ENCODE measurements at places on chromosomes 6 and 20.

DNA sequence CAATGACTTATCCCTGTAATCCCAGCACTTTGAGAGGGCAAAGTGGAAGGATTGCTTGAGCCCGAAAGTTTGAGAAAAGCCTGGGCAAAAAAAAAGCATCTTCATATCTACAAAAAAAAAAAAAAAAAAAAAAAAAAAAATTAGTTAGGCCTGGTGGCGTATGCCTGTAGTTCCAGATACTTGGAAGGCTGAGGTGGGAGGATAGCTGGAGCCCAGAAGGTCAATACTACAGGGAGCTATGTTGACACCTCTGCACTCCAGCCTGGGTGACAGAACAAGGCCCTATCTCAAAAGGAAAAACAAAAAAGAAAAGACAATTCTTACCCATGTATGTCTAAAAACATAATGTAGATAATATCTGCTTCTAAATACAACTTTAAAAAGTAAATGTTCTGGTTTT lies 27.2 kb downstream of the CRISP1 start:
- no peak for DNase-seq

GRCh38 chr20:39661833-39662232 lies 699.7 kb downstream of the DHX35 start:
- DNase-seq = no peak

- no peak for DNase-seq
These were observed 42.9 kb upstream of the FAM83D start for GRCh38 chr20:38883081-38883980.

DNA sequence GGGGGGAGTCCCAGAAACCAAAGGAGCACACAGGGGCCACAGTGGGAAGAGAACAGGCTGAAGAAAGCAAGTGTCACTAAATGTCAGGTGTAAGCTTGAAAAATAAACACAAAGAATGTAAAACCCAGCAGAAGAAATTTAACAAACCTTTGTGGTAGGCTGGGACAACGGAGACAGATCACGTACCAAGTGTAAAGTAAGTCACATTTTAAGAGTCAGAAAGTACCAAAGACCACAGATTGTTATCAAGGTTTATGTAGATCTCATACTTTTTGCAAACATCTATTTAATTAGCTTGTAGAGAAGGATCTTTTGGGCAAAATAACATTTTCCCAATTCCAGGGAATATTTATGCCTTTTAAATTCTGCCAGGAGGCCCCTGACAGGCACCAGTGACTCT lies 1.6 kb downstream of the CLIC5 start:
- DNase-seq = no peak

DNA sequence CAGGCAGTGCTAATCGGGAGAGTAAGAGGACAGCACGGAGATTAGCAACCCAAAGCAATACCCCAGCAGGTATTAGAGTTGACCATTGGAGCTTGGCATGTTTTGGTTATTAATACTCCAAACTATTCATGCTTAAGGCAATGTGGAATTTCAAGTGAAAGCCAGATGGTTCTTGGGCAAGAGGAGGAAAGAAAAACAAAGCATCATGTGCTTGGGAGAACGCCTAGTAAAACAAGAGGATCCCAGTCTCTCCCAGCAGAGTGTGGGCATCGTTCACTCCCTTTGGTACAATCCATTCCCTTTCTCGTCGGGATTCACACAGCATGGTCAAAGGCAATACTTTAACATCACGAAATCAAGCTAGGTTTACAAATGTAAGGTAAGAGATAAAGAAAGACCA lies 349.8 kb downstream of the PRKN start:
- no peak for DNase-seq

DNA sequence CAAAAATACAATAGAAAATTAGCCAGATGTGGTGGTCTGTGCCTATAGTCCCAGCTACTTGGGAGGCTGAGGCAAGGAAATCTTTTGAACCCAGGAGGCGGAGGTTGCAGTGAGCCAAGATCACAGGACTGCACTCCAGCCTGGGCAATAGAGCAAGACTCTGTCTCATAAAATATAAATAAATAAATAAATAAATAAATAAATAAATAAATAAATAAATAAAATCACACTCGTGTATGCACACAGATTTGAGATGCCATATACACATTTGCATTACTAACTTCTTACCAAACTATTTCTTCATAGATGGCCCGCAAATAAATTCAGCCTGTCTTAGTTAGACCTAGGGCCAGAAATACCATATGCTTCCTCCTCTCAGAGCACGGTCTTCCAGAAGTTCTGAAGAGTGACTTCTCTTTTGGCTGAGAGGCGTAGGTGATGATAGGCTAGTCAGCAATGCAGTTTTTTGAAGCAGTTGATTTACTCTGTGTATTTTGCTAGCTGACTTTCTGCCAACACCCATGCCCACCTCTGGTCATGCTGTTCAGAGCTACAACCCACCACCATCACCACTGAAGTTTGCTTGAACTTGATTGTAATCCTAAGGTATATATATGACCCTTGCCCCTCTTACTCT lies 150.1 kb downstream of the SASH1 start:
- no peak for DNase-seq

GRCh38 chr6:158061709-158062461 lies 80.2 kb downstream of the SYNJ2 start:
- DNase-seq = no peak

GRCh38 chr6:33191383-33192104 lies 723 bp downstream of the COL11A2 start:
- no peak for DNase-seq

- no peak for DNase-seq
These were observed 45.0 kb downstream of the ADNP start for GRCh38 chr20:50886184-50886790.

GRCh38 chr20:22805219-22805618 lies 220.8 kb upstream of the FOXA2 start:
- DNase-seq = no peak

Data from activated naive CD8-positive, alpha-beta T cell treated with anti-CD3 and anti-CD28 coated beads, Interleukin-2, amount 50 U/mL, for 16 hours (primary cell).